ENCODE measurements at places on chromosomes 12 and 14. TPM values are rescaled to one million over a fixed set of nuclear protein-coding genes. Genes with fewer than 3 reads are reported as not detected.

DNA sequence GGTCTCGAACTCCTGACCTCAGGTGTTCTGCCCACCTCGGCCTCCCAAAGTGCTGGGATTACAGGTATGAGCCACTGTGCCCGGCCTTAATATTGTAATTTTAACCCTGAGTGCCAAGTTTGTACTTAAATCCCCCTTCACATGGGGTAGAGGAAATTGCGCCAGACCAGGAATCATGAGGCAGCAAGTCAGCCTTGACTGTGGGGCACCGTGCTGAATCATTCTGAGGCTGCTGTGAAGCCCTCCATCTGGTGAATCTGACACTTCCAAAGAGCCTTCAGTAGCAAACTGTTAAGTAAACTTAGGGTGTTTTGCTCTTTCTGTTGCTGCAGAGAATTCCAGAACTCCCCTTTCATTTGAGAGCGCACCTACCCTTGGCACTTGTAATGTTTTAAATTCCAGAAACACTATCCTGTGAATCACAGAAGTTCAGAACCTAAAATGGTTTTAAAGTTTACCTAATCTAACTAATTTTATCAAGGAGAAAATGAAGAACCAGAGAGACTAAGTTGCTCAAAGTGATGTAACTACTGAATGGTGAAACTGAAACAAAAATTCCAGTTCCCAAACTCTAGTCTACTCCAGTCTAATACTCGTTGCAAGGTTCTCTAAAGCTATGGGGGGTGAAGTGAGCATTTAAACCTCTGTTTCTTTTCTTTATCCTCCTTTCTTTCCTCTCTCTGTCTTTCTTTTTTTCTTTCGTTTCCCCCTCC lies 7.5 kb downstream of the HEBP1 start:
- no peak for DNase-seq

GRCh38 chr12:11638315-11638916 lies 11.1 kb upstream of the ETV6 start:
- DNase-seq = no peak

The BHLHE41 gene
- total RNA-seq = 3.5 TPM

The TDRD9 gene
- not detected for total RNA-seq

The RNASE3 gene
- not detected for total RNA-seq

The OVCH1 gene
- not detected for total RNA-seq

The TAS2R43 gene
- total RNA-seq = 2.5 TPM

DNA sequence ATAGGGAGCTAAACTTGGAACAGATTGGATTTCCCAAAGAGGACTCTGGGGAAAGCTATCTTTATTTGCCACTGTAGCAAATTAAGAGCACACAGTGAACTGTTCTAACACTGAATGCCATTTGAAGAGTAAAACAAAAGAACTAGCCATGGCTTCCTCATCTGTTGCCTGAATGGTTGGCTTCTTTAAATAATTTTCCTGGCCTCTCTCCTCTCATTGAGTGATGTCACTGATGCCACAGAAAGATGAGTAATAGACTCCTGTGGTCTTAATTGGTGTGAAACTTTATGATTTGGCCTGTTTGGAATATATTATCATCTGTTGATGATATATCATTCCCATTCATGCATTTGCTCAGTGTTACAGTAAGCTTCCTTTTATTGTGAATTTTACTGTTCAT lies 42.5 kb downstream of the WDR20 start:
- no peak for DNase-seq

The GUCY2C gene
- total RNA-seq = 2.4 TPM

The ZNF268 gene
- total RNA-seq = 26.4 TPM

DNA sequence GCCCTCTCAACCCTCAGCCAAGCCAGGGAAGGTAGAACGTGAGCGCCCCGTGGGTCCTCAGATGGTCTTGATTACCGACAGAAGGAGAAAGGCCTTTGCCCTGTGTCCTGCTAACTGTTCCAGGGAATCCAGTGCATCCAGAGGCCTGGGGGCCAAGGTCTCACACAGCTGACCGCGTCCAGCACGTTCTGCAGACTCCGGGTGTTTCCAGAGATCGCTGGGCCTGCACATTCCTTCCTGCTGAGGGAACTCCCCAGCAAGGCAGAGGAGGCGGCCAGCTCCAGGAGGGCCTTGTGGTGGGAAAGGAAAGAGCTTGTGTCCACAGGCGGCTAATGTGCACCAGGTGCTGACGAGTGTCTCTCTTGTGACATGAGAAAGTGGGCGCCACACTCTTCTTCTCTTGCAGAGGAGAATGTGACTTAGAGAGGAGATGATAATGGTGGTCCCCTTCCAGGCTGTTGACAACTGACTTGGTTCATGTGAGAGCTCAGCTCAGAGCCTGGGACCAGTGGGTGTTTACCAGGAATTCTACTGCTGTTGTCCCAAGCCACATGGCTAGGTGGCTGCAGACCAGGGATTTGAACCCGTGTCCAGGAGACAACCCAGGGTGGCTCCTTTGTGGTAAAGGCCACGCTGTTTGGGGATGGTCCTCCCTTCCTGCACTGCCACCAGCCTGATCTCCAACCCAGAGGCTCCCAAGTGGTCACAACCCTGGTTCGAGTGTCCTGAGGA lies 46.8 kb upstream of the DLK1 start:
- DNase-seq = no peak

DNA sequence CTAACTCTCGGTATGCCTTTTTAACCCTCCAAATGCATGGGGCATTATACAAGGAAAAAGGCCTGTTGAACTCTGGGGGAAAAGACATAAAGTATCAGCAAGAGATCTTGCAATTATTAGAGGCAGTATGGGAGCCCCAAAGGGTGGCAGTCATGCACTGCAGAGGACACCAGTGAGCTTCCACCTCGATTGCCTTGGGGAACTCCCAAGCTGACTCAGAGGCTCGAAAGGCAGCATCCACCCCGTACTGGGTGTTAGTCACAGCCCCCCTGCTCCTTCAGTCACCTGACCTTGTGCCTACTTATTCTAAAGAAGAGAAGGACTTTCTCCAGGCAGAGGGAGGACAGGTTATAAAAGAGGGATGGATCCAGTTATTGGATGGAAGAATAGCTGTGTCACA lies 781.4 kb upstream of the TMEM132C start:
- DNase-seq = peak; percentile 63
